ENCODE measurements at places on chromosomes 1 and 21.

DNA sequence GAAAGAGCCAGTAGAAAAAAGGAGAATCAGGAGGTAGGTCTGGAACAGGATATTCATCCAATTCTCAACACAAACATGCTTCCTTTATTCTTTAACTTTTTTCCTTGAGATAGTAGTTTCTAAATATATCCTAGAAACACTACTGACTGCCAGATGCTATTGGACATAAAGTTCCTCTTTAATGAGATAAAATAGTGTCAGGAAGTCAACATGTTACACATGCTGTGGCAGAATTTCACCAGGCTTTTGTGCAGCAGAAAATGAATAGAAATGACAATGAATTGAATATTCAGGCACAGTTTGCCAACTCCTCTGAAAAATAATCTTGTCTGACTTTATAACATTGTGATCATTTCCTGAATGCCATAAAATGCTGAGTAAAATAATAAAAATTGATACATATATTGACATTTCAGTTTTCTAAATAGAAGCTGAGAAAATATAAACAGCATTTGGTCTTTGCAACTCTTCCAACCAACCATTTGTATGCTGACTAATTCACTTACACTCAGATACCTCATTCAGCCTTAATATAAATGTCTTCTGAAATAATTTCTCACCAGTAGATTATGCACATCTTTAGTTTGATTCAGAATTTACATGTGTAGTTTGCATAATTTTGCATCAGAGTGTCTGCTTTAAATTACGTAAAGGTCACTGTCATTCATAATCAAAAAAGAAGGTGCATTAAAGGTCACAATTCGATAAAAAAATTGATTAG is 486.1 kb upstream of the ADGRL2 start:
- no peak for DNase-seq

DNA sequence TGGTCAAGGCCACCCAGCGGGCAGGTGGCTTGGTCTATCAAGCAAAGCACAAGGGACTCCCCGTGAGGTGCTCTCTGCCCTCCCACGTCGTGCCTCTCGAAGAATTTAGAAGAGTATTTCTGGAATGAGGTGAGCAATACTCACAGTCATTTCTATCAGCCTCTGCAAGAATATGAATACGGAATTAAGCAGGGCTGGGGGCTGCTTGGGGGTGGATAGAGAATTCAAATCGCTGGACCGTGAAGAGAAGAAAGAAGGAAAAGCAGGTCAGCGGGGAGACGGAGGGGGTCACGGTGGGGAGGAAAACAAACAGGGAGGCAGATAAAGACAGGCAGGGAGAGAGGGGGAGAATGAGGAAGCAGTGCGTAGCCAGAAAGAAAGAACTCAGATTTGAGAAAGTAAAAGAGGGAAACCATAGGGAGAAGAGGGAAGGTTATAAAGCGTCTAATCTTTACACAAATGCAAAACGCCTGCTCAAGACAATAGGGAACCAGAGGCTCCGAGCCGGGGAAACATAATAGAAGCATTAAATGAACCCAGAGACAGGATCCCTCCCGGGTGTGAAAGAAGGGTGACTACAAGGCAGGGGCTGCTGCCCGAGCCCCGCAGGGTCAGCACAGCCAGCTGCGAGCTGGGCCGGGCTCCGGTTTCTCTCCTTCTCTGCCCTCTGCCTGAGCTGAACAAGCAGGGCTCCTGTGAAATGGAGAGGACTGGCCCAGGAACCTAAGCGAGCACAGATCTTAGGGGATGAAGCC is 2.1 kb upstream of the EDN2 start:
- DNase-seq: peak; percentile 90

DNA sequence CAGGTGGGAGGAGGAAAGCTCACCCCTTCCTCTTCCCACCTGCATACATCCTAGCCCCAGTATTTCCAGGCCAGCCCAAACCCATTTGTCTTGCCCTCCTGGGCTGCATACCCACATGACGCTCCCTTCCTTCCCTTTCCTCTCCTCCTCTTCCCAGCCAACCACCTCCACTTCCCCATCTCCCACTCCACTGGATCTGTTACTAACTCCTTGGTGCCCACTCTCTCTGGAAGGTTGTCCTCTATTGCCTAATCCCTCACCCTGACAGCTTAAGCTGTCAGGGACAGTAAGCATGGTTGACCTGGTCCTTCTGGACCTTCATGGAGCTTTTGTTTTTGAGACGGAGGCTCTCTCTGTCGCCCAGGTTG is 23.0 kb upstream of the SYNC start:
- no peak for DNase-seq

DNA sequence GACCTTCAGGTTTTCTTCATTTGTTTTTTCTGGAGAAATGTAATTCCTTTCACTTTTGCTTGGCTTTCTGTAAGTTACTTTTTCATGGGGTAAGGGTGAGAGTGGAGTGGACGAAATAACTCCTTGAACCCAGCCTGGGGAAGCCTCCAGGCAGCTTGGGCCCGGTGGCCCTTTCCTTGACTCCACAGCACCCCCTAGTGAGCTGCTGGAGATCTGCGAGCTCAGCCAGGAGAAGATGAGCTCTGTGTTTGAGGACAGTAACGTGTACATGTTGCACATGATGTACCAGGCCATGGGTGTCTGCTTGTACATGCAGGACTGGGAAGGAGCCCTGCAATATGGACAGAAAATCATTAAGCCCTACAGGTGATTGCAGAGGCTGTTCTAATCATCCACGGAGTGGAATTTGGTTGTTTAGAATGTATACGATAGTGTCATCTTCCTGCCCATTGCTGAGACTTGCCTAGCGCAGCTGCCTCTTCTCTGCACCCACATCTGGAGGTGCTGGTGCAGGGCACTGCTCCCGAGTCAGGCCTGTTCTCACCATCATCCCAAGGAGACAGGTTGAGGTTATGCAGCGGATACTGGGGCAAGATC is 51.0 kb downstream of the SMYD2 start:
- DNase-seq: peak; percentile 35

DNA sequence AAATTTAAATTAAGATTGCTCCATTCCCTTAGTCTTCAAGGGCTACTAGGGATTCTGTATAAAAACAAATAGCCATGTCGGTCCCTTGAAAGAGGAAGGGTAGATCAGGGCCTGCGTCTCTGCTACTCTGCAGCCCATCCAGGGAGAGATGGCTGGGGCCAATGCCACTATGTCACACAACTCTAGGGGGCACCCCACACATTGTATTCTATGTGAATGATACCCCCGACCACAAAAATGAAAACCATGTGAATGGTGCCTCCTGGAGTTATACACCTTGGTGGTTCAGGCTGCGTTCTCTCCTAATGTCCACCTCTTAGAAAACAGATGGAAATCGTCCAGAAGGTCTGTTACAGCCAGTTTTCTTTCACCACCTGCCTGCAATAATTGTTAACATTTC is 18.0 kb downstream of the PIK3C2B start:
- no peak for DNase-seq

DNA sequence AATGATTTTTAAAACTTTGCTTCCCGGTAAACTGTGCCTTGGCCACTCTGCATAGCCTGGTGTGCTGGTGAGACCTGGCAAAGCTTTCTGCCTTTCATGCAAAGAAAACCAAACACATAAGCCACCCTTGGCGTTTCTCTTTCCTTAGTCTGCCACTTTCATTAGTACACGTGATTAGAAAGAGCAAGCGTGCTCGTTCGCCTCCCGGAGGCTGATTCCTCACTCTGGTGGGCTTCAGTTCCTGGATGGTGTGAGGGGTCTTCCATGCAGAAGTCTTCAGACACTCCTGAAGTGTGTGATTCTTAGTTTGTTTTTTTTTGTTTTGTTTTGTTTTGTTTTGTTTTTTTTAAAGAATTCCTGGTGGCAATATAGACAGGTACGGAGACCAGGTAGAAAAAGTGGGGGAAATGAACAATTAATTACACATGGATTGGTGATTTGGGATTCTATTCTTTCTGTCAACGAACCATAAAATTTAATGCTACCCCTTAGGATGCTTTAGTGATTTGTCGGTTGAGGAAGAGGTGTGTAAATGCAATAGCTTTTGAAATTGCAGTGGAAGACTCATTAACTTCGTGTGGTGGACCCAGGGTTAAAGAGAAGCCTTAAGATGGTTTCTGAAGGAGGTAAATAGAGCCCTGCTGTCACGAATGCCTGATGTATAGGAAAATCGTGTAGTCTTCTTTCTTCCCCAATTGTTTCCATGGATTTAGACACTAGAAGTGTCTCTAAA is 2.1 kb downstream of the GALNT2 start:
- DNase-seq: no peak
